ENCODE measurements at places on chromosomes 12 and 14.

- DNase-seq = no peak
Observed at GRCh38 chr14:89325299-89325883, 91.6 kb downstream of the FOXN3 start.

- no peak for DNase-seq
Observed at GRCh38 chr12:68890701-68891113, 42.3 kb downstream of the CPM start.

GRCh38 chr12:51924551-51925319 is 17.4 kb downstream of the ACVRL1 start:
- no peak for DNase-seq

GRCh38 chr14:65025818-65026217 is 39.1 kb downstream of the FNTB start:
- no peak for DNase-seq

DNA sequence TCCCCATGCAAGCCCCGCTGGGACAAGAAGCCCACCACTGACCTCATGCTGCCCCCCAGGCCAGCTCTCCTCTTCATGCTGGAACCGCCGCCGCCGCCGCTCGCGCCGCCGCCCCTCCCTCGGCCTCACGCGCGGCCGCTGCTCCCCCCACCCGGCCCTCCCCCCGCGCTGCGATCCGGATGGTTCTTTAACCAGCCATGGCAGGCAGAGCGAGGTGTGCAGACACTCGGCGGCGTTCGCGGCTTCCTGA is at the start of gene DCAF5:
Gene DCAF5 (minus strand): TSS at position 218 of the 250 bp plus-strand sequence. CDS start 141 bp downstream, at position 77.
- no peak for DNase-seq

All from globus pallidus (tissue), 1 donor.